GM12878 (cell line): ENCODE measurements at places on chromosomes 11 and 22.

DNA sequence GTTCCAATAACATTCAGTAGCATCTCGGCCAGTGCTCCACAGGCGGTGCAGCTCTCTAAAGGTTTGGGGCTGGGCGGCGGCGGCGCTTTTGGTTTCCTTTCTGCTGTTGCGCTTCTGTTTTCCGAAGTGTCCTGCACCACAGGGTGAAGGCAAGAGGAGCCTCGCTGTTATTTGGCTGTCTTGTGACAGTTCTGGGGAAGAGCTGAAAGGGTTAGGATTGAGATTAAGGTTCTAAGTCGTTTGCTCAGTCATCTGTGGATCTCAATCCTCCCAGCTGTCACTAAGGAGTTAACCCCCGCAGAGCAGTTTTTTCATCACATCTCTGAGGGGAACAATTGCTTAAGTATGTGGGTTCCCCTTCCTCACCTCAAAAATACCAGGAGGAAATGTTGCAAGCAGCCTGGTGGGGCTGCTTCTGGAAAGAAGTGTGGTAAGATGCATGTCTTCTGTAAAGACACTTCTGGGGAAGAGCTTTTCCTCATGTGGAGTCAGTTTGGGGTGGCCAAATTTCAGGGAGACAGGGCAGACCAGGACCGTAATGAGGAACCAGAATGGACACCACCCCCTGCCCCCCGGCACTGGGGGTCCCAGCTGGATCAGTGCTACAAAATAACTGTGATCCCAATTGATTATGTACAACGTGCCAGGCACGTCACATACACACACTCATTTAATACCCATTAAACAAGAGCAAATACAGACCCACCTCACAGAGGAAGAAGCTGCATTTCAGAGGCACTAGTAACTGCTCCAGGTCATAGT lies 14.2 kb downstream of the TMEM121B start:
- no peak for DNase-seq

DNA sequence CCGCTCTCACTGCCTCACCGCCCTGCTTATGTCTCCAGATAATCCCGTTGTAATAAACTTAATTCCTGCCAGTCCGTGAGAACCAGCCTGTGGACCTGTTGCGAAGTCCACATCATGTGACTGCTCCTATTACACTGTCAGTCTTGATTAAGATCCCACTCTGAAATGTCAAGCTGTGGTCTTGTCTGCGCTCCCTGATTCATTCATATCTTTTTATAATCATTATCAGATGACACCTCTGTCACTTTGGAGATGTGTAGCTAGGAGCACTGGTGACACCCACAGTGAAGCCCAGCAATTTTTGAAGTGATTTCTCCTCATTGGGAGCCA lies 377.3 kb downstream of the TBC1D22A start:
- DNase-seq, result no peak

- DNase-seq, result no peak
Observed at GRCh38 chr11:92964471-92964870, 5.0 kb upstream of the MTNR1B start.

GRCh38 chr11:46475926-46476545 lies 84.5 kb upstream of the CHRM4 start:
- peak; percentile 28 for DNase-seq

DNA sequence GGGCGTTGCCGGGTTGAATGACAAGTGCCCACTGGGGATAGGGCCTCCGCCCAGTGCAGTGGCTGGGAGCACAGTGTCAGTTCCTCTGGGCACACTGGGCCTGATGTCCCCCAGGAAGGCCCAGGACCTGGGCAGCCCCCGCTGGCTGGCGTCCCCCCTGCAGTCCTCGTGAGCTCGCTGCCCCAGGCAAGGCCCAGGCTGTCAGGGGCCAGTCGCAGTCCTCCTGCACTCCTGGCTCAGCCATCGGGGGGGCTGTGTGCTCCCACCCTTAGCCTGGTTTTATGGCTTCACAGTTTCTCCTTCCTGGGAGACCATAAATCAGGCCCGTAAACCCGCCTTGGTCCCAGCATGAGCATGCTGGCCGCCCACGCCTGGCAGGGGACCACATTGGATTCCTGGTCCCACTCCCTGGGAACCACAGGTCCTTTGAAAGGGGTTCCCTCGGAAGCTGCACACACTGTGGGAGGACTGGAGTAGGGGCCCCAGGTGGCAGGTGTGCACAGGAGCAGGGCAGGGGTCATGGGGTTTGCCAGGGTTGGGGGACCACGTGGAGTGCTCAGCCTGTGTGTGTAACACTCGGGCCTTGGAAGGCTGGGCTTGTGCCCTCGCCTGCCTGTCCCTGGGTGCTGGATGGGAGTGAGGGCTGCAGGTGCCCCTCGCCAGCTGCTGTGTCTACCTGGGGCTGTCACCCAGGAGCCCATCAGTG lies 113.6 kb downstream of the KCNQ1OT1 start:
- DNase-seq, result no peak

- DNase-seq, result no peak
Observed at GRCh38 chr11:17898782-17899181, 114.1 kb downstream of the SERGEF start.

DNA sequence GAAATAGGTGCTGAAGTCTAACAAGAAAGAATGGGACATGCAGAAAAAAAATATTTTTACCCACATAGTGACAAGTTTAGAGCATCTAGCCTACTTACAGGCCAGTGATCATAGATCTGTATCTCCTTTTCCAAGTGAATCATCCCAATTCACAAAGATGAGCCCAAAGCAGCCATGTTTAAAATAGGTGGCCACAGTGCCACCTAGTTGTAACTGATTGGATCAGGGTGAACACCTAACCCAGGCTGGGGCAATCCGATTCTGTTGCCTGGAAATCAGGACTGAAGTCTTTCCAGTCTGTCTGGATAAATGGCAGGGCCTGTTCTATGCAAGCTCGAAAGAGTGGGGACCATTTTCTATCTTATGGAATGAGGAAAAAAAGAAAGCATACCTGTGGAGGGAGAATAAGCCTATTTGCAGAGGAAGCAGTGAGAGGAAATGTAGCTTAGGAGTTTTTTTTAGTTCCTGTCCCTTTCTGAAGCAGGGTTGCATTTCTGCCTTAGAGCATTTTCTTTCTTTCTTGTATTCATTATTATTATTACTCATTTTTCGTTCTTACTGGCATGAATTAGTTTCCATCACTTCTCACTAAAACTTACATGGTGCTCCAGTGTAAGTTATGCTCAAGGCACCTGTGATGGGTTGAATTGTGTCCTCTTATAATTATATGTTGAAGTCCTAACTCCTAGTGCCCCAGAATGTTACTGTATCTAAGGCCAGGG lies 113.2 kb upstream of the RAG2 start:
- no peak for DNase-seq

DNA sequence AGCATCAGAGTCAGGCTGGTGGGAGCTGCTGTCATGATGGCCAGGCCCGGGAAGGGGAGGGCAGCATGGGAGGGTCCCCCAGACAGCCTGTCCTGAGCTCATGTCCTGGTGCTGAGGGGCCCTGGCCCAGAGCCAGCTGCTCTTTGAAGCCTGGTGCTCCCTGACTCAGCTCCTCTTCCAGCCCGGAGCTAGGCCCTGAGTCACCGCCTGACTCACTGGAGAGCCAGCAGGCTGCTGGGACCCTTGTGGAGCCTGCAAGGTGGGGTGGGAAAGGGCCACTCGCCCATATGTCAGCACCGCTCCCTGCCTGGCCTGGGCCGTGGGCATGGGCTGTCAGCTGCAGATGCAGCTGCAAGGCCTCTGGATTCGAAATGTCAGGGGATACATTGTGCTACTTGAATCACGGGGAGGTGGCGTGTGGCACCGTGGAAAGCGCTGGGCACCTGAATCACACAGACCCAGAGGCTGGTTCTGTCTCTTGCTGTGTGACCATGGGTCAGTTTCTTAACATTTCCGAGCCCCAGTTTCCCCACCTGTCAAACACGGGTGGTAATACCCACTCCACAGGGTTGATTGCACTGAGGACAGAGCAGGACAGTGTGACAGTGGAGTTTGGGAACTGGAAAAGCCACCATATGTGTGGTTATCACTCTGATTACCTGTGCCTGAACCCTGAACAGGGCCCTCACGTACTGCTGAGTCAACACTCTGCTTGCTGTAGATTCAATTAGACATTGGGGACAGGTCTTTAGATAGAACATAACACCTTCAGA lies 4.4 kb downstream of the CACNA1I start:
- DNase-seq, result no peak

DNA sequence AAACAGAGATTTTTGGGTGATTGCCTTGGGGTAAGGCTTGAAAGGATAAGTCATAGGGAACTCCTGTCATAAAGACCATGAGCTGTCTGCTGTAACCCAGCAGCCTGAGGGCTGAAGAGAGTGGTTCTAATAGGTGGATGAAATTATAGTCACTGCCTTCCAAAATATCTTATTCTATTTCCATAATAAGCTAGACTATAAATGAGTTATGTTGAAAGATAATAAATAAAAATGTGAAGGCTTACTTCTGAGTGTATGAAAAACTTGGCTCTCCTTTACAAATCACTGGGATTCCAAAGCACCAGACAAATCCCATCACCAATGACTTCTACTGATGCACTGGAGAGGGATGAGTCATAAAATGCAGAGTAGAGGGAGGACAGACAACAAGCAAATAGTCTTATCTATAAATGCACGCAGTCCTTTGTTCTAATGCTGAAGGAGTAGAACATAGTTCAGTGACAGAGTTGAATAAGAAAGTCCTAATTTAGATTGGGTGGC lies 775.0 kb upstream of the LRRC4C start:
- DNase-seq, result no peak

GRCh38 chr11:8309862-8310261 lies 46.2 kb upstream of the LMO1 start:
- DNase-seq, result no peak

GRCh38 chr22:21714786-21715185 lies 20.8 kb downstream of the YPEL1 start:
- DNase-seq, result no peak

DNA sequence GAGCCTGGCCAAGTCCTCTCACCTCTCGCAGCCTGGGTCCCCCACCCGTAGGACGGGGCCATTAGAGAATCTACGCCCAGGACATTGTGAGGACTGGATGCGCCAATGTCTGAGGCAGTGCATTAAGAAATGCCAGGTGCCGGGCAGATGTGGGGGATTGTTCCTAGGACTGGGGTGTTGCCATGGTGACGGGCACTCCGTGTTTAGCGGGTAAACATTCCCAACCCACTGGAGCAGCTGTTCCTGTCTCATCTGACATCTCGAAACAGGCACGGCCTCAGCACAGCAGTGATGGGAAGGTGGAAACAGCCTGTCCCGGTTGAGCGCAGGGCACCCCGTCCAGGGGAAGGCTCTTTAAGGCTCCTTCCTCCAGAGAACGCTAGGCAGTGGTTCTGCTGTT lies 99.6 kb upstream of the RTL6 start:
- DNase-seq, result no peak

DNA sequence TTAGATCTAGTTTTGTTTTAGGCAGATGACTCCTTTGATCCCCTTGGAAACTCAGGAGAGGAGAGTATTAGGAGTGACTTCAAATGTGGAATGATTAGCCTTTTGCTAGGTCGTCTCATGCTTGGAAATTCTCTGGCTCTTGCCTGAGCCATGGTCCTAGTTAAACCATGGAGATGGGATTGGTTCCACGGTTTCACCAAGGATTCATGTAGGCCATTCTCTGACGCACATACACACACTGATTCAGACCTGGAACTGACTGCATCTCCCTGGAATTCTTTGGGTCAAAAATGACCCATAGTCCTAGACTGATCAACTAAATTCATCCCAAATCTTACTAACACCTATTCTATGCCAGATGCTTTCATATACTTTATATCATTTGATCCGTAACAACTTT lies 56.5 kb downstream of the POLD3 start:
- DNase-seq, result no peak

GRCh38 chr11:63845303-63845702 lies 6.4 kb downstream of the MARK2 start:
- no peak for DNase-seq

DNA sequence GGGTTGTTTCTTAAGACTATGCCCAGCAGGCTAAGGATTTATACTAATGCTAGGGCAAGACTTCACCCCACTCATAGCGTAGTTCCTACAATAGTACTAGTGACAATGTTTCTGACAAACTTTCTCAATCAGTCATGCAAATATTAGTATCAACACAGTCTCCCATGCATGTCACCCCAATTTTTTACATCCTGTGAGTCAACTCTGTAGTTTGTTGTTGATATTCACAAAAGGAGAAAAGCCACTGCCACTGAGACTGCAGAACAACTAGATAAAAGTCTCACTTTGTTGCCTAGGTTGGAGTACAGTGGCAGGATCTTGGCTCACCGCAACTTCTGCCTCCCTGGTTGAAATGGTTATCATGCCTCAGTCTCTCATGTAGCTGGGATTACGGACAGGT lies 155.2 kb downstream of the RBFOX2 start:
- peak; percentile 24 for DNase-seq

DNA sequence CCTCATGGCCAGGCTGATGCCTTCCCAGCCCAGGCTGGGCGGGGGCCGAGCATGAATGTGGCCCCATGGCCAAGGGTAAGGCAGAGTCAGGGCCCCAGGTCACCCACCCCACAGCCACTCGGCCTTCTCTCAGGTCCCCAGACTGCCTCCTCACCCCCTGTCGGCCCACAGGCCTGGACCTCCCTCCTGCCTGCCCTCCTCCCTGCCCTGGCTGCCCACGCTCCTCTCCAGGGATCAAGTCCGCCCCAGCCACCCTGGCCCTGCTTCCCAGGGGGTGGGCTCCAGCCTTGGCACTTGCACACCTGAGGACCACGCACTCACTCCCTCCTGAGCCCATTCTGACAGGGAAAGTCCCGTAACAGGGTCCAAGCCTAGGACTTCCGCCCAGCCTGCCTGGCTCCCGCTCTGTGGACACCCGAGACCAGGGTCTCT lies 37.8 kb upstream of the TH start:
- no peak for DNase-seq

DNA sequence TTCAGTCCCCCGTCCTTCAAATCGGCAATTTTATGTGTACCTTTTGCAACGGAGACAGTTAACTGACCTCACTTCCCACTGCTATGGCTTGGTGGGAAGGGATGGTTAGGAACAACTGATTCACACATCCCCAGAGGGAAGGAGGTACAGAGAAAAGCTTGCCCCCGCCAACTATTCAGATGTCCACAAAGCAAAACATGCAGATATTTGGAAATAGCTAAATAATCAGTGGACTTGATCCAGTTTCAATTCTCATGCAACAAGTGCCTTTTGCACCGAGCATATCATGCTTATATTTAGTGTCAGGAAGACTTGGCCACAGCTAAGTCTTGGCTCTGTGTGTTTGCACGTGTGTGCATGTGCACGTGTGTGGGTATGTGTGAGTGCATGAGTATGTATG lies 144.6 kb downstream of the SNX19 start:
- DNase-seq, result no peak

GRCh38 chr11:132802947-132803346 lies 729.4 kb downstream of the OPCML start:
- DNase-seq, result no peak

DNA sequence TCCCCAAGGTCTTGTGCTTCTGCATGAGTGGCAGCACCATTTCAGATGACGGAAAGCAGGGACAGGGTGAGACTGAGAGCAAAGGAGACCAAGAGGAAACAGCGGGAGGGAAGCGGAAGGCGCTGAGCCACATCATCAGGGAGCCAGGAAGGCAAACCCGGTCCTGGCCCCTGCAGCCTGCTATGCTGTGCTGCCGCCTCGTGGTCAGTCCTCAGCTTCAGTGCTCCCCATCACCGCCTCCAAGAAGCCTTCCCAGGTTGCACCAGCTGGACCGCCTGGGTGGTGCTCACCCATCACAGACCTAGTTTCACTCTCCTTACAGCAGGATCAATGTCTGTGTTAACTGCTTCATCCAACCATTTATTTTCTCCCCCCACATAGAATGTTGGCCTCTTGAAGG lies 73.0 kb upstream of the PHF21B start:
- no peak for DNase-seq
